ENCODE measurements at places on chromosomes 12 and 14.
A peak's percentile ranks its signal among the peaks of the same experiment; 100 is the strongest.

- no peak for DNase-seq
Measured at GRCh38 chr12:42977451-42978230, 388.1 kb upstream of the PRICKLE1 start.

DNA sequence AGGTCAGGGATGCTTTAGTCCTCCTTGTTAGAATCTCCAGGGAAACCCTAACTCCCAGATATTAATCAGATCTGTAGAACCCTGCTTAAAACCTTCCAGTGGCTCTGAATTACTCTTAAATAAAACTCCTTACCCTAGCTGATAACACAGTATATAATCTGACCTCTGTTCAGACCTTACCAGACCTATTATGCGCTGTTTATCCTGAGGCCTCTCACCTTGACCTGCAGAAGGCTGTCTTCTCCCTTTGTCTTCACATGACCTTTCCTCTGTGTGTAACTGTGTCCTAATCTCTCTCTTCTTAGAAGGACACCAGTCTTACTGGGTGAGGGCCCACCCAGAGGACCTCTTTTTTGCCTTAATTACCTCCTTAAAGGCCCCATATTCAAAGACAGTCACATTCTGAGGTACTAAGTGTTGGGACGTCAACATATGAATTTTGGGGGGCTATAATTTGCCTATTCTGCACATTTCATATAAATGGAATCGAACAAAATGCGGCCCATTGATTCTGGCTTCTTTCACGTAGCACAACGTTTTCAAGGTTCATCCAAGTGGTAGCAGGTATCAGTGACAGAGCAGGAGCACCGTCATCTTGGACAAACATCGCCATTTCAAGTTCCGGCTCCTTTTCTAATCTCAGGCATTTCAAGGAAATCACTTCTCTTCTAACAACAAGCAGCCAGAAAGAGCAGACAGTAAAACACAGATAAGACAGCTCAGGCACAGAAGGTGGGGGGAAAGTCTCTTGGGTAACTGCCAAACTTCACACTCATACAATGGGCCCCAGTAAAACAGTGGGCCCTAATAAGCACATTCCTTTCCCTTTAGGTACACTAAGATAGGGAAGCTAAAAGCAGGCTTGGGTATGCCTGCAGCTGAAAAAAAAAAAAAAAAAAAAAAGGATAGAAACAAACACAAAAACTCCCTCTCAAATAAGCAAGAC is 200.2 kb upstream of the NUDT4 start:
- no peak for DNase-seq

GRCh38 chr12:113674996-113675395 is 203.3 kb upstream of the LHX5 start:
- DNase-seq = no peak

- DNase-seq = peak; percentile 56
Measured at GRCh38 chr14:95784137-95784536, 70.2 kb upstream of the TCL1A start.

GRCh38 chr12:2492236-2492635 is 302.5 kb upstream of the FKBP4 start:
- no peak for DNase-seq

DNA sequence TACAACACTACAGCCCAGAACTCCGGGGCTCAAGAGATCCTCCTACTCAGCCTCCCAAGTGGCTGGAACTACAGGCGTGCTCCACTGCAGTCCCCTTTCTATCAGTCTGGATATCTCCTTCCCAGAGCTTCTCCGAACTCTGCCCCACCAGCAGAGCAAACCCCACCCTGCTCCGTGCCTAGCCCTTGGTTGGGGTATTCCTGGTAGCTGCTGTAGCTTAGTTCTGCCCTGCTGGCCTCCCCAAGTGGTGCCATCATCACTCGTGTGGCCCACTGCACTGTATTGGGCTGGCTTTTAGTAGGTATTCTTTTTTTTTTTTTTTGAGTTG is 9.5 kb downstream of the HSP90AA1 start:
- DNase-seq = no peak

DNA sequence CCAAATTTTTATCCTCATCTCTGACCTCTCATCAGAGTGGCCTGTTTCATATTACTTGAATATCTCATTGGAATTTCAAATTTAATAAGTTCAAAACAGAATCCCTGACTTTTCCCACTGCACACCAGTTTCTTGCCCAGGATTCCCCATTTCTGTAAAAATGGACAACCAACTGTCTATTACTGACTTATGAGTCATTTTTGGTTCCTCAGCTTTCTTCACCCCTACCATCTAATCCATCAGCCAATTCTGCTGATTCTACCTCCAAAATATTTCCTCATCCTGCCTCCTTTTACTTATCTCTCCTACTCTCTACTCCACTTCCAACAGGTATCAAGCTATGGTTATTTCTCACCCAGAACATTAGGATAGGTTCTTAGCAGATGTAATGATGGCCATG is 44.2 kb downstream of the TMX1 start:
- DNase-seq = no peak

- DNase-seq = no peak
Measured at GRCh38 chr12:117134059-117134458, 34.8 kb upstream of the TESC start.

DNA sequence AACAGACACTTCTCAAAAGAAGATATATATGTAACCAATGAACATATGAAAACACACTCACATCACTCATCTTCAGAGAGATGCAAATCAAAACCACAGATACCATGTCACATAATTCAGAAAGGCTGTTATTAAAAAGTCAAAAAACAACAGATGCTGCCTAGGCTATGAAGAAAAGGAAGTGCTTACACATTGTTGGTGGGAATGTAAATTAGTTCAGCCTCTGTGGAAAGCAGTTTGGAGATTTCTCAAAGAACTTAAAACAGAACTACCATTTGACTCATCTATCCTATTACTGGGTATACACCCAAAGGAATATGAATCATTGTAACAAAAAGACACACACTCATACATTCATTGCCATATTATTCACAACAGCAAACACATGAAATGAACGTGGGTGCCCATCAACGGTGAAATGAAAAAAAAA is 35.1 kb downstream of the EIF2S3B start:
- no peak for DNase-seq

- no peak for DNase-seq
Measured at GRCh38 chr12:3307389-3307788, 183.6 kb upstream of the PRMT8 start.

DNA sequence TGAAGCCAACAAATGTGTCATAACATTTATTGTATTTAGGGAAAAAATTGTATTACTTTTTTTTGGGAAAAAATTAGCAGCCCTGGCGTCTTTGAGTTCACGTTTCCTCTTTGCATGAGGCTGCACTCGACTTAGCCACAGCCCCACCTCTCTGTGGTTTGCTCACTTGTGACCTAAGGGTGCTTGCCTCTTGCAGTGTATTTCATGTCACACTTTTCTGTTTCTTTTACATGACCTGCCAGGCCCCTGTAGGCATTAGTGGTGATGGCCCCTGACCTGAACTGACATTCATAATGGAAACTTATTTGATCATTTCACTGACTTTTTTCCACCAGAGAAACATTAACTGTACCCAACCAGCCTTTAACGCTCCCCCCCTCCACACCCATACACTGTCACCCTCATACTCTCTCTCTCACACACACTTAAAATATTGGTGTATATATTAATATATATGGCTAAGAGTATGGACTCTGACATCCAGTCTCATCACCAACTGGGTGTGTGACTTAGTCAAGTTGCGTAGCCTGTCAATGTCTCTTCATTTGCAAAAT is 122.9 kb downstream of the PRKCH start:
- DNase-seq = no peak

DNA sequence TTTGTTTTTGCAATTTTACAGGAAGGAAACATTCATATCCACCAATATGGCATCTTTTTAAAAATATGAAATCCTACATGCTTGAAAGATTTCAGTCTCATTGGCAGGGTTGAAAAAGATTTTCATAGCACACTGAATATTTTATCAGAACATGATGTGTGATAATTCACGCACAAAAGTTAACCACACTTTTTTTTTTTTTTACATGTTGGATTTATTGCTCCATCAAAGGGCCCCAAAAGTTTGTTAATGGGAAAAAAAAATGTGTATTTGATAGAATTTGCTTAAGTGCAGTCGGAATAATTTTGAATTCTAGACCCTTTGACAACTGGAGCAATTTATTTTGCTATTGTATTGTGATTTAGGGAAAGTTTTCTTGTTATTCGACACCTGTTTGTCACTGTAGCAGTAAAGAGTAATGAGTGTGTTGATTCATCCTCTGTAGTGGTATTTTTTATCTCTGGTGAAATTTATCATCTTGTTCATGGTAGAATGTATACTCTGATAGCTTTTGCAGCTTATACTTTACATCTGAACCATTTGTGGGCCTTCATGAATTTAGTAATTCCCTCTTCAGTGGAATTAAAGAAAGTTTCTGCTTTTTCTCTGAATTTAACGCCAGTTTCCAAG is 1.1 kb downstream of the EML1 start:
- no peak for DNase-seq

DNA sequence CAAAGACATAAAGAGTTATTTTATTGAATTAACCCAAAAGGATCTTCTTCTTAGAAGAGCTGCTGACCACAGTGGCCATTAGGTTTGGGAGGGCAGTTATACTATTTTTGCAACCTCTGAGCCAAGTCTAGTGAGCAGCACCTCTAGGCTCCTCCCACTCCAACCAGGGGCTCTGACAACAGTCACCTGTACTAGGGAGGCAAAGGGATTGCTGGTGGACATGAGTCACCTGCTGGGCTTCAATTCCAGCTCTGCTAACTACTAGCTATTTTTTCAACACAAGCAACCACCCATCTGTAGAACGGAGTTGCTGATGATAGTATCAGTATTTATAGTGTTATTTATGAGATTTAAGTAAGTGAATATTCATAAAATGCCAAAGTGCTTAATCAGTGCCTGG is 166.0 kb downstream of the KLHL28 start:
- DNase-seq = no peak

GRCh38 chr12:95054206-95054605 is 19.2 kb downstream of the NR2C1 start:
- DNase-seq = no peak

GRCh38 chr14:28461389-28461788 is 305.2 kb upstream of the FOXG1 start:
- no peak for DNase-seq

- DNase-seq = no peak
Measured at GRCh38 chr14:36241183-36241582, 64.7 kb upstream of the PTCSC3 start.

DNA sequence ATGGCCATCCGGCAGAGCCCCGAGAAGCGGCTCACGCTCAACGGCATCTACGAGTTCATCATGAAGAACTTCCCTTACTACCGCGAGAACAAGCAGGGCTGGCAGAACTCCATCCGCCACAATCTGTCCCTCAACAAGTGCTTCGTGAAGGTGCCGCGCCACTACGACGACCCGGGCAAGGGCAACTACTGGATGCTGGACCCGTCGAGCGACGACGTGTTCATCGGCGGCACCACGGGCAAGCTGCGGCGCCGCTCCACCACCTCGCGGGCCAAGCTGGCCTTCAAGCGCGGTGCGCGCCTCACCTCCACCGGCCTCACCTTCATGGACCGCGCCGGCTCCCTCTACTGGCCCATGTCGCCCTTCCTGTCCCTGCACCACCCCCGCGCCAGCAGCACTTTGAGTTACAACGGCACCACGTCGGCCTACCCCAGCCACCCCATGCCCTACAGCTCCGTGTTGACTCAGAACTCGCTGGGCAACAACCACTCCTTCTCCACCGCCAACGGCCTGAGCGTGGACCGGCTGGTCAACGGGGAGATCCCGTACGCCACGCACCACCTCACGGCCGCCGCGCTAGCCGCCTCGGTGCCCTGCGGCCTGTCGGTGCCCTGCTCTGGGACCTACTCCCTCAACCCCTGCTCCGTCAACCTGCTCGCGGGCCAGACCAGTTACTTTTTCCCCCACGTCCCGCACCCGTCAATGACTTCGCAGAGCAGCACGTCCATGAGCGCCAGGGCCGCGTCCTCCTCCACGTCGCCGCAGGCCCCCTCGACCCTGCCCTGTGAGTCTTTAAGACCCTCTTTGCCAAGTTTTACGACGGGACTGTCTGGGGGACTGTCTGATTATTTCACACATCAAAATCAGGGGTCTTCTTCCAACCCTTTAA is 1.5 kb downstream of the FOXG1 start:
- DNase-seq = no peak

GRCh38 chr12:93008044-93008778 is 79.1 kb upstream of the EEA1 start:
- no peak for DNase-seq

DNA sequence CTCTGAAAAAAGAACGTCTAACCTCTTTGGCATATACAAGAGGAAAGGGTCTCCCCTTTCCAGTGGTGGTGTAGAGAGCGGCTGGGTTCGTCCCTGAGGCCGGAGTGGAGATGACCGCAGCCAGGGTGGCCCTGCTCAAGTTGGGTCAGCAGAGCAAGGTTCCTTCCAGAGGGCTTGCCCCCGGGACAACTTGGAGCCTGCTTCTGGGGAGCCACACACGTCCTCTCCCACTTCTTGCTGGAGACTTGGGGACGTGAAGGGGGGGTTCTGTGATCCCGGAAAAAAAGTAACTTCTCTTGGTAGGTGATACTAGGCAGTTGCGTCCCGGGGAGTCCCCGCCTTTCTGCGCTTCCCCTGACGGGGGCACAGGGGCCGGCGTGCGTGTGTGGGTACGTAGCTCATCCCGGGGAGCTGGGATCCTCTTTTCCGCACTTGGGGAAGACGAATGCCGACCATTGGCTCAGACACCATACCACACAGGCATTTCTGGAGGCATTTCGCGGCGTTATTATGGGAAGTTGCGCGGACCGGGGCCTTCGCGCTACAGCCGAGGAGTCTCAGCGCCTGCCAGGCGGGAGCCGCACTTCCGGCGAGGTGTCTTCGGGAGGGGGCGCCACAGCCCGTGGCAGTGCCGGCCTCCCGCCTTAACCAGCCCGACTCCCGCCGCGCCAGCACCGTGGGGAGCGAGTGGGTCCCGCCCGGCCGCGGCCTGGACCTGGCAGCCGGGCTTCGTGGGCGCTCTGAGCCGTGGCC is 14.8 kb upstream of the PAX9 start:
- no peak for DNase-seq

- no peak for DNase-seq
Measured at GRCh38 chr12:121738340-121738858, 25.8 kb downstream of the TMEM120B start.

DNA sequence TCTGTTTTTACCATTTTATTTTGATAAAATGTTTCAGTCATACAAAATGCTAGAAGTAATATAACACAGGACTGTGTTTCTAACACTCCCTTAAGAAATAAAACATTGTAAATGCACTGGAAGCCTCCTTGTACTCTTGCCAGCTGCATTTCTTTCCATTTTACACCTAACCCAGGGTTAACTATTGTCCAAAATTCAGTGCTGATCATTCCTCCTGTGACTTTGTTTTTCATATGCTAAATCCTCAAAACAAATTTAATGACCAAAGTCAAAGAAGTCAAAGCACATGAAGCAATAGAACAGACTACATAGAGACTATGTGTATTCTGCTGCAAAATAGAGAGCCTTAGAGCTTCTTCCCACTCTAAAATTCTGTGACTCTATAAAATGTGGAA is 420.3 kb upstream of the PRICKLE1 start:
- no peak for DNase-seq

- DNase-seq = no peak
Measured at GRCh38 chr12:106084014-106084671, 54.6 kb downstream of the NUAK1 start.

Measured in right renal cortex interstitium (tissue), 3 donors.